Activated gamma-delta T cell treated with Interleukin-2 at 50 U/mL for 16 hours (primary cell): ENCODE measurements at places on chromosomes 1 and 21.

GRCh38 chr21:26394341-26394740 lies 178.7 kb downstream of the CYYR1 start:
- no peak for DNase-seq

- no peak for DNase-seq
These were observed 53.4 kb upstream of the PRKACB start for GRCh38 chr1:84090447-84091245.

DNA sequence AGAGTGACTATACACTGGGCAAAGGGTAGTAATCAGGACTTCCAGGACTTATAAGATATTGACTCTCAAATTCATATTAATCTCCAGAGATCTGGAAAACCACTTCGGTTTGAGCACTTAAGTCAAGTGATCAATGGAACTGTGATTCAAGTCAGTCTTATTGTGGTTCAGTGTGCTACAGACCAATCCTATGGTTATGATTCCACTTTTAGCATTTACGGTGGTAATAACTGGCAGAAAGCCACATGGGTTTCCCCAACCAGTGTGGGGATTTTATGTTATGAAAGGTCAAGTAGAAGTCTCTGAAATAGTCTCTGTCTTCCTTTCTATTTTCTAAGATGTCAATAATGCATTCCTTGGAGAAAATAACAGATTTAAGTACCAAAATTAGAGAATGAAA lies 151.3 kb upstream of the NEGR1 start:
- no peak for DNase-seq

DNA sequence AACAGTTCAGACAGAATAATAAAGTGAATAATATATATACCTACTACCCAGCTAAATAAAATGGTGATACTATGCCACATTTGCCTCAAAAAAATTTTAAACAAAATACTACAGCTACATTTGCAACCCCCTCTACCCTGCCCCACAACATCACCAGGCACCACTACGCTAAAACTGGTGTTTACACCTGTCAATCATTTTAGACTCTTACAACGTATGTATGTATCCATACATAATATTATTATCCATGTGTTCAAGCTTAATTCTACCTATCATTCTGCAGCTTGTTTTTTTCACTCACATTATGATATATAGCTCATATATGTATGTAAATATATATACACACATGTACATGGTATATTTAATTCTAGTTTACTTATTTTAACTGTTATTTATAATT lies 62.5 kb downstream of the NIBAN1 start:
- no peak for DNase-seq

GRCh38 chr1:109907190-109907774 lies 3.4 kb upstream of the CSF1 start:
- no peak for DNase-seq
